ENCODE measurements at places on chromosomes 6 and 20. TPM values are rescaled to one million over a fixed set of nuclear protein-coding genes. Genes with fewer than 3 reads are reported as not detected.

- no peak for DNase-seq
These were observed 191.2 kb upstream of the PREP start for GRCh38 chr6:105593805-105594671.

HCK gene
- total RNA-seq = 27.4 TPM

GRCh38 chr20:62159839-62160238, 16.3 kb downstream of the SS18L1 start:
- DNase-seq = peak; percentile 84

COL19A1 gene
- total RNA-seq = 0.15 TPM

CABLES2 gene
- total RNA-seq = 2.9 TPM

SIRPD gene
- total RNA-seq = not detected

MATN4 gene
- total RNA-seq = not detected

DNA sequence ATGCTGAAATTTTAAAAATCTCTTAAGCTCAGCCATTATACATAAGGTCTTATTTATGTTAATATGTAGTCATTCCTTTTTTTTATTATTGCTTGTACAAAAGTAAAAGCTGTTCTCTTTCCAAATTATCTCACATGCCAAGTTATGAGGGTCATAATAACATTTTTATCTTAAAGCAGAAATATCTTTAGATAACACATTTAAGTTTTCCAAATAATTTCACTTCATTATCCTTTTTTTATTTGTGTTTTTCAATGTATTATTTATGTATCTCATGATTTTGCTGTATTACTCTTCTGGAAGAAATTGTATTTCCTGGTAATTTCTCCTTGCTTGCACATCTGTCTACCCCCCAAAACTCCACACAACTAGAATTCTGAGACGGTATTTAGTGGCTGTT, 461.1 kb upstream of the SOX4 start:
- DNase-seq = no peak

Data from breast epithelium (tissue), 4 donors.